ENCODE measurements at places on chromosomes 13 and 19.

DNA sequence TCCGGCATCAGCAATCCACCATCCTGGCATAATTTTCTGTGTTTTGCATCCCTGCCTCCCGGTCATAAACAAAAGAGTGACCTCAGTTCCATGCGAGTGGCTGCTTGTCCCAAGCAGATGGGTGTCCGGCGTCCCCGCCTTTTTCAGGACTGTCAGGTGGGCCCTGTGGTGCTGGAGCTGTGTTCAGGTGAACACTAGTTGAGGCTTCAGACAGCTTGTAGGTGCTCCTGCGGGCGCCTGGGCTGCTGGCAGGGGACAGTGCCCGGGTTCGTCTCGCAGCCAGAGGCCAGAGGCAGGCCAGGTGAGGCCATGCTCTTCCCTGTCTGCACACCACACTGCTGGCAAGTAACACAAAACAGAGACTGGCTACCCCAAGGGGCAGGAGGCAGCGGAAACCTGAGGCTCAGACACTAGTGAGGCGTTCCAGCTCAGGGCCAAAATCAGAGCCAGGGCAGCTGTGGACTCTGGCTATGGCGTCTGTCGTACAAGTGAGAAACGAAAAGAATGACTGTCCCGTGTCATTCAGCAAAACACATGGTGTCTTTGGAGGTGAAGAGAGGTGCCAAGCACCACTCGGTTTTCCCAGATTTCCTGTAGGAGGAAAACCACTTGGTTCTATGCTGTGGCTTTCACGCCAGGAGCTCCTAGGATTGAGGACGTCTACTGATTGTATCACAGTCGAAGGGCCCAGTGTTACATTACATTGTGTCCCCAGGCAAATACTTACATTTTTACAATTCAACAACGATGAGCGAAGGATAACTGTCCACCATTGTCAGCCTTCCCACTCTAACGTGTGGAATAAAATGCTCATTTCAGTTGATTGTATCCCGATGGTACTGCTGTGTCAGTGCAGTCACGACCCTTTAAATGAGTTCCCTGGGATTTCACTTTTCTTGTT is 104.0 kb downstream of the ATP11A start:
- H3K36me3 ChIP-seq, result peaks cover 16% of the 10 kb centered on the region
- H3K27ac ChIP-seq, result no peak overlapping the region
- H3K27me3 ChIP-seq, result no peaks in the 10 kb centered on the region
- no peak overlapping the region for H3K4me3 ChIP-seq
- peaks cover 5% of the 10 kb centered on the region for H3K4me1 ChIP-seq
- DNase-seq, result no peak

DNA sequence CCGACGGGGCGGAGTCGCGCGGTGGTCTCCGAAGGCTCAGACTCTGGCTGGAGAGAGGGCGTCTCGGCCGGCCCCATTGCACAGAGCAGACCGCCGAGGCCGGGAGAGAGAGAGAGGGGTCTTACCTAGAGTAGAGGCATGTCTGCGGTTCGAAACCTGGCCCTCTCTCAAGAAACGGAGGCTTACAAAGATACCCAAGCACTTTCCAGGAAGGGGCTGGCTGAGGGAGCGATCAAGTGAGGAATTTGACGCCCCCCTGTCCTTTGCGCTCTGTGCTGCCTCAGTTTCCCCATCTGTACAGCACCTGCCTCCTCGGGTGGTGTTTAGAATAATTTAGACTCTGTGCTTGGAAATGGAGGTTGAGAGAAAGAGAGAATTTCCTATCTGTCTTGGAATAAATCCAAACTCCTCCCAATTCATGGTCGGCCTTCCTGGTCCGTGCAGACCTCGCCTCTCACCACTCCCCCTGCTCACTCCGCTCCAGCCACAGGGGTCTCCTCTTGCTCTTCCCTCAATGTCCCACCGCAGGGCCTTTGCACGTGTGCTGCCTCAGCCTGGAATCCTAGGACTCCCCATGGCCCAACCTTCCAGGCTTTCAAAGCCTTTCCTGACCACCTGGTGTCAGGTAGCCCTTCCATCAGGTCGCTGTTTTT is 658 bp upstream of the ISOC2 start:
- H3K27ac ChIP-seq, result peak overlapping the region; percentile 92
- no peaks in the 10 kb centered on the region for H3K27me3 ChIP-seq
- no peaks in the 10 kb centered on the region for H3K36me3 ChIP-seq
- DNase-seq, result no peak
- H3K4me1 ChIP-seq, result peaks cover 9% of the 10 kb centered on the region
- peak overlapping the region; percentile 93 for H3K4me3 ChIP-seq

DNA sequence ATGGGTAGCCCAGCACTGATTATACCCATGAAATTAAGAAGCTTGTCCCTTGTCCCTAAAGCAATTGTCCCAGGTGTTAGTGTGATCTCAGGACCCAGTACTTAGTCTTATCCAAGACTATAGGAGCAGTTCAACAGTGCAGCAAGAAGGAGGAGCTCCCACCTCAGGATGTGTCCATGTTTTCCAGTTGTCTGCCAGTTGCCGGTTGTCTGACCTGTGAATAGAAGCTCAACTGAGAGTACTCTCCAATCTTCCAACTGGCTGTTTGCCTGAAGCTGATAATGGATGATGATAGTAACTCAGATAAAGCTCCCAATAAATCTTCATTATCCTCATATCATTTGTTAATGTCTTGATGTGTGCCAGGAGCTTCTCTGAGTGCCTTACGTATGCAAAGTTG is 107.2 kb upstream of the HTR2A start:
- peaks cover 2% of the 10 kb centered on the region for H3K27me3 ChIP-seq
- no peaks in the 10 kb centered on the region for H3K4me1 ChIP-seq
- H3K27ac ChIP-seq, result no peak overlapping the region
- no peaks in the 10 kb centered on the region for H3K36me3 ChIP-seq
- DNase-seq, result no peak

DNA sequence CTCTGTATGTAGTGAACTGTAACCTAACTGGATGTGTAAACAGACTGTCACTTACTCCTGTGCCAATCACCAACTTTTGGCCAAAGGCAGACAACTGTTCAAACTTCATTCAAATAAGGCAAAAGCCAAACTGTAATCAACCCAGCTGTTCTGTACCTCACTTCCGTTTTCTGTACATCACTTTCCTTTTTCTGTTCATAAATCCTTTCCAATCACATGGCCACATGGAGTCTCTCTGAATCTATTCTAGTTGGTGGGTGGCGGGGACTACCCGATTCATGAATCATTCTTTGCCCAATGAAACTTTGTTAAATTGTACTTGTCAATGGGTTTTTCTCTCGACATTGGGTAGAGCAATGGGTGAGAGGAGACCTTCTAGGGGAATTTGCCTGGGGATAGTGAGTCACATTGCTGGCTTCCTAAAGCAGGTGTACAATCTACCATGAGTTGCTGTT is 178.3 kb upstream of the RFC3 start:
- H3K27ac ChIP-seq, result no peak overlapping the region
- no peak overlapping the region for H3K4me3 ChIP-seq
- H3K27me3 ChIP-seq, result no peaks in the 10 kb centered on the region
- DNase-seq, result peak; percentile 78
- H3K36me3 ChIP-seq, result peaks cover 3% of the 10 kb centered on the region
- peaks cover 7% of the 10 kb centered on the region for H3K4me1 ChIP-seq

DNA sequence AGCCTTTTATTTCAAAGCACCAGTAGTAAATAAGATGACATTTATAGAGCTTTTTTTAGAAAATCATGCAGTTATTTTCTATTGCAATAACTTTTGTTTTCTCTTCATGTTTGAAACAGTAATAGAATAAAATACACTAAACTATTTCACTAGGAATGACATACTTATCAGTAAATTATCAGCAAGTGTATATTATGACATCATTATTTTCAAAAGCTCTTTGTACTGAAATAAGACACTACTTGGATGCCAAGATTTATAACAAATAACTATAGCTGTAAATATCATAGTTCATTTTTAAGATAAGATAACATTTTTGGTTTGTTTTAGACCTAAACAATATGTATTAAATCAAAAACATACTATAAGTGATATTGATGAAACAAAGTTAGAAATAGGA is 56.8 kb downstream of the STOML3 start:
- H3K27me3 ChIP-seq, result no peaks in the 10 kb centered on the region
- H3K27ac ChIP-seq, result no peak overlapping the region
- H3K36me3 ChIP-seq, result no peaks in the 10 kb centered on the region

DNA sequence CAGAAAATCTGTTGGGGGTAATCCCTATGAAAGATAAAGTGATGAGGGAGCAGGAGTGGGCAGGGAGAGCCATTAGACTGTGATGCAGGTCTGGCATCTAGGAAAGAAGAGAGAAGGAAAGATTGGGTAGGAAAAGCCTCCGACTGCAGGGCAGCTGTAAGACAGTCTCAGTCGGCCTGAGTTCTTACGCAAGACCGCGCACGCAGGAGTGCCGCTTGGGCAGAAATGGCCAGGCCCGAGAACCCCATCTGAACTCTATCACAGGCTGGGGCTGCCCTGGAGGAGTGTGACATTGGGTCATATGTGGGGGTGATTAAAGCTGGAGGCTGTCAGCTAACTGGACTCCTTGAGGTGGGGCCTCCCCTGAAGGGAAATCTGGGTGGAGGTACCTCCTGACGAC is 13.9 kb upstream of the FBXL3 start:
- no peak for DNase-seq
- H3K27me3 ChIP-seq, result no peaks in the 10 kb centered on the region
- H3K4me1 ChIP-seq, result no peaks in the 10 kb centered on the region
- H3K27ac ChIP-seq, result no peak overlapping the region
- H3K4me3 ChIP-seq, result no peak overlapping the region
- peaks cover 10% of the 10 kb centered on the region for H3K36me3 ChIP-seq

- H3K36me3 ChIP-seq, result peaks cover 4% of the 10 kb centered on the region
- H3K4me3 ChIP-seq, result no peak overlapping the region
- peaks cover 29% of the 10 kb centered on the region for H3K4me1 ChIP-seq
- no peak for DNase-seq
- H3K27ac ChIP-seq, result no peak overlapping the region
- H3K27me3 ChIP-seq, result peaks cover 3% of the 10 kb centered on the region
These were observed 17.0 kb downstream of the RAB3D start for GRCh38 chr19:11322269-11323024.

DNA sequence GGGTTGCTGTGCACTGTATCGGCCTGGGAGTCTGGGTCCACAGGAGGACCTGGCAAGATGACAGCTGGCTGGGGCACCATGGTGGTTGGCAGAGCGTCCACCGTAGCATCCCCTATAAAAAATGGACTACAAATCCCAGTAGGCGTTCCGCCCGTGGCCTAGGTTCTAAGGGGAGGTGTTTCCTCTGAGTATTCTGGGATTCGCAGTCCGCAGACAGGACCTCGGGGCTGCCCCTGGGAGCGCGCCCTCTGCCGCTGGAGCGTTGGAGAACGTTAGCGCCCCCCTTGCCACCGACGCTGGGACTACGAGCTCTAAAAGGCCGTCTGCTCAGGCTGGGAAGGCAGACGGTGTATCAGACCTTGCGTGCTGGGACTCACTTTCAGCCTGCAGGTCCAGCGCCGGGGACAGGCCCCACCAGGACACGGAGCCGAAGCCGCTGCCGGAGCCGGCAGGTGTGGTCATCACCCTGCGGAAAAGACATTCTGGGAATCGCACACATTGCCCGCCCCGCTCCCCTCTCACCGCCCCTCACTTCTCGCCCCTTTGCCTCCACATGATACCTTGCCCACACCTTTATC is 372 bp downstream of the DNAAF3 start:
- peak; percentile 29 for DNase-seq
- H3K4me3 ChIP-seq, result peak overlapping the region; percentile 85
- H3K4me1 ChIP-seq, result peaks cover 9% of the 10 kb centered on the region

All from T-helper 2 cell treated with Interferon-gamma antibody and Interleukin-4, amounts not matched to agents 5 μg/mL and 100 μg/mL, for 36 hours (primary cell).